ENCODE measurements at places on chromosomes 11 and 22.

DNA sequence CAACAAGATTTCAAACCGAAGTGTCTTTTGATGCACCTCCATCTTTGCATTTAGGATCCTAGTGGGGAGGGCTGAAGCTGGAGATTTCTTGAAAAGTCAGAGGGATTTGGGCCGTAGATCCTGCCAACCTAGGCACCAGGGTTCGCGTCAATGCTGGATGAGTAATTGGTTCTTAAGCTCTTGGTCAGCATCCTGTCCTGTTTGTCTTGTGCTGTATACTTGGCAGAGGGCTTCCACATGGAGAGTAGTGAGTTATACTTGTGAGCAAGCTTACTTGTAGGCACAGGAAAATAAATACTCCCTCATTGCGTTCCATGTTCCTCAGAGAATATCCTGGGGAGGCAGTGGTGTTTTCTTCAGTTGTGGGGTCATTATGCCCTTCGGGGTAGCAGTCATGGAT lies 12.6 kb downstream of the INSC start:
- peak; percentile 81 for DNase-seq

GRCh38 chr11:40186437-40187263 lies 1272.8 kb downstream of the LRRC4C start:
- no peak for DNase-seq

- DNase-seq = no peak
These were observed 13.8 kb downstream of the PRRG4 start for GRCh38 chr11:32843544-32843943.

- DNase-seq = no peak
These were observed 86.1 kb downstream of the APIP start for GRCh38 chr11:34830035-34830434.

DNA sequence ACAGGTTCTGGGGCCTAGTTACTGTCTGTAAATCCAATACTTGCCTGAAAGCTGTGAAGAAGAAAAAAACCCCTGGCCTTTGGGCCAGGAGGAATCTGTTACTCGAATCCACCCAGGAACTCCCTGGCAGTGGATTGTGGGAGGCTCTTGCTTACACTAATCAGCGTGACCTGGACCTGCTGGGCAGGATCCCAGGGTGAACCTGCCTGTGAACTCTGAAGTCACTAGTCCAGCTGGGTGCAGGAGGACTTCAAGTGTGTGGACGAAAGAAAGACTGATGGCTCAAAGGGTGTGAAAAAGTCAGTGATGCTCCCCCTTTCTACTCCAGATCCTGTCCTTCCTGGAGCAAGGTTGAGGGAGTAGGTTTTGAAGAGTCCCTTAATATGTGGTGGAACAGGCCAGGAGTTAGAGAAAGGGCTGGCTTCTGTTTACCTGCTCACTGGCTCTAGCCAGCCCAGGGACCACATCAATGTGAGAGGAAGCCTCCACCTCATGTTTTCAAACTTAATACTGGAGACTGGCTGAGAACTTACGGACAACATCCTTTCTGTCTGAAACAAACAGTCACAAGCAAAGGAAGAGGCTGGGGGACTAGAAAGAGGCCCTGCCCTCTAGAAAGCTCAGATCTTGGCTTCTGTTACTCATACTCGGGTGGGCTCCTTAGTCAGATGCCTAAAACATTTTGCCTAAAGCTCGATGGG lies 13.5 kb downstream of the PIK3IP1 start:
- no peak for DNase-seq

DNA sequence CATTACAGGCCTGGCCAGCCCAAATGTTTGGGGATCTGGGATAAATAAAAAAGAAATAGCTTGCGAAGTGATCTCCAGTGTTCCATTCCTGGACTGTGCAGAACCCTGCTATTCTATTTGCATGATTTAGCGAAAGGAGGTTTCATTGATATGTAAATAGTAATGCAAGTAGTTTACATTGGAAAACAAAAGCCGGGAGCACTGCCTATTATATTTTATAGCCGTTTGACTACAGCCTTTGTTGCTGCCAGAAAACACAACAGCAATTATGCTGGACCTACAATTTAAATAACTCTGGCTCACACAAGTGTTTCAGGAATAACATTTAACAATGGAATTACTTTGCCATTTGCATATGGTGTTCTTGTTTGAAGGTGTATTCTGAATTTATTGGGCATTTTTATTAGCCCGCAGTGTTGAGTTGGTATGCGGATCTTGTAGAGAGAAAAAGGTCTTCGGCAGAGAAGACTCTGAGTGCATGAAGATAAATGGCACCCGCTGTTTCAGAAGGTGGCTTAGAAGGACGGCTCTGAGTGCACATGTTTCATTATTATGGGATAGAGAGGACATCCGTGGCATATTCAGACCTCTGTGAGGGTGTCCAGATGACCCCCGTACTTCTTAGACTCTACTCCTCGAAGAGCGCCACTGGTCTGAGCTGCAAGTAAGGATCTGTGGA lies 315.0 kb downstream of the BRD1 start:
- DNase-seq = no peak

- no peak for DNase-seq
These were observed 2.1 kb downstream of the AIP start for GRCh38 chr11:67484847-67485311.

GRCh38 chr11:57490456-57491248 lies 24.9 kb downstream of the SLC43A1 start:
- peak; percentile 38 for DNase-seq

- no peak for DNase-seq
These were observed 194.6 kb upstream of the CARD18 start for GRCh38 chr11:105334025-105334714.

DNA sequence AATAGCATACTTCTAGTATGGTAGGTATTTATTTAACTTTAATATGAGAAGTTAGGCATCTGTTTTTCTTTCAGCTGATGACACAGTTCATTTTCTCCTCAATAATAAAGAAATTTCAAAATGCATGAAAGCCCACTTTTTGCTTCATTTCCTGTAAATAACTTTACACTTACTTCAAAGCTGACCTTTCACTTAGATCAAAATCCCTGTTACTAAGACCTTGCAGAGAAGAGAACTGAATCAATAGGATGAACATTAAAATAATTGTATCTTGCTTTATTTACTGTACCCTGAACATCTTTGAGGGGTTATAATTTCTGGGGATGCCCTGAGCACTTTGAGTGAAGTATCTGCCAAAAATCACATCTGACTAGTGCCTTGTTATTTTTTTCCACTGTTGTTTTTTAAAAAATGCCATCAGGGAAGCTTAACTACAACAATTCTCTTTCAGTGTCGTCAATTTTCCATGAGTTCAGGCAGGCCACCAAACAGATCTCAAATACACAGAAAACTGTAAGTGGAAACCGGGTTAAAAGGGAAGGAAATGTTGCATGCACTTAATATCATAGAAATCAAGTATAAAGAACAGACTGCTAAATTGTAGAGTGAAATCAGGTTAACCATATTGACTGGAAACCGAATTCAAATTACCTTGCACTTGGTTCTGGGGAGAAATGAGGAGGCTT lies 206.2 kb downstream of the MAML2 start:
- DNase-seq = no peak

DNA sequence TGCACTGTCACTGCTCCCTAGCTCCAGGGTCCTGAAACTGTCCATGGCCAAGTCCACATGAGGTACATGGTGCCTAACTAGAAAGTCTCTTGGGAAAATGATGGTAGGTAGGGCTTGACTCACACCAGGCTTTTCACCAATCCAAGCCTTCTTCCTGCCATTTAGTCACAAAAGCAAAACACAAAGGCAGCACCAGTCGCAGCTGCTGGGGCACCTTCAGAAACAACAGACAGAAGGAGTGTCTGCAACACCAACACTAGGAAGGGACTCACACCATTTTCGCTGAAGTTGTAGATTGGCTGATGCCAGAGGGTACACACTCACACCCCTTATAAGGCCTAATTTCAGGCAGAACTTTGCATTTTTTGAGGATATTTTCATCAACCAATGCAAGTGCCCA lies 55.7 kb downstream of the SYTL2 start:
- no peak for DNase-seq

DNA sequence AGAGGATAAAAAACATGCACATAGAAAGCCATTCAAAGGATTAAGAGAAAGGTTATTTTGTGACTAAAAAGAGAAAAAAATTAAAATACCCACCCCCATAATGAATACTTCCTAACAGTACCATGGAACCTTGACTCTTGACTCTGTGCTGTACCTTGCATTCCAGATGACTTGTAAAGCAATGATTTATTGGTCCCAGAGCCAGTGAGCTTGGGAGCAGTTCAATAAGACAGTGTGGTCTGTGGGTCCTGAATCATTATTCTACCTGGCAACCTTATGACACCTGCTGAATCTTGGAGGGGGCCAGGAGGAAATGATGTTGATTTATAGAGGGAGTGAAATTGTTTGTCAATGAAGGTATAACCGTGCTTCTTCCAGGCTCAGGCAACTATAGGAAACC lies 34.2 kb upstream of the PAX6 start:
- DNase-seq = no peak

DNA sequence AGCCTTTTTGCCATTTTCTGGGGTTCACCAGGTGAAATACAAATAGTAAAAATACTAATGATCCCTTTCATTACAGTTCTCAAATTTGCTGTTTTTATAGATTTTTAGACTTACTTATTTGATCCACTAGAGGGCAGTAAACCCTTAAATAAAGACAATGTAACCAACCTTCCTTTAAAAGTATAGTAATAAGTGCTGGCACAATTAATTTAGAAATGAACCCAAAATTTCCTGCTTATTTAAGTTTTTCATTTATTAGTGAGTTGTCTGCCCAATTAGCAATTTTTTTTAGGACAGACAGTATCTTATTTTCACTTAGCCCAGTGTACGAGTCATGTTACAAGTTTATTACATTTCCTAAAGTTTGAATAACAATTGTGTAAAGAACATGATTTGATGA lies 4.7 kb downstream of the DDIAS start:
- peak; percentile 43 for DNase-seq

DNA sequence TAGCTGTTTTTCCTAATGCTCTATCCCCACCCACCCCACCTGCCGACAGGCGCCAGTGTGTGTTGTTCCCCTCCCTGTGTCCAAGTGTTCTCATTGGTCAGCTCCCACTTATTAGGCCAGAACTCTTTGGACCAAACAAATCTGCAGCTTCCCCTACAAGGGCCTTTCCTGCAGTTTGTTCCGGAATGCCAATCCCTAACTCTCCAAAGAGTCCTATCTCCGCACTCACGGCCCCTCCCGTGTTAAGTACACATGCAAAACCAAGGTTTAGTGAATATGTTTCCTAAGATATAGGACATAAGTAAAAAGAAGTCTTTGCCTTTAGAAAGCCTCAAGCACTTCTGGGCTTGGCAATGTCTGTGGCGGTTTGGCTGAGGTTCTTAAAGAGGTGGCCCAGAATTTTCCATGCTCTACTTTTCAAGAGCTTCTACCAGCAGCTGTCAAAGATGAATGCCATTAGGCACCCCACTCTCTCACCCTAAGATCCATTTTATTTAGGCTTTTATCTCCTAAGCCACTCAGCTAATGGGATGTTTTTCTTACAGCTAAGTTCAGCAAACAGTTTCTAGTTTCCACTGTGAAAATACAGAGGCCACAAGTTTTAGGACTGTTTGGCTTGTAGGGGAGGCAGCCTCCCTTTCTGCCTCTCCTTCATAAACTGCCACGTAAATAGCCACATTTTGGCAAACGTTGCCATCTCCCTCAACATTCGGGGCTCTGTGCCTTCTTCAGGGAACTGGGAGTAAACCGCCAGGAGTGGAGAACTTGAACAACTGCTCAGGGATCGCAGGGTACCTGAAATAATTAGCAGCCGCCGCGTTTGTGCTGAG lies 1.6 kb downstream of the CD59 start:
- no peak for DNase-seq

DNA sequence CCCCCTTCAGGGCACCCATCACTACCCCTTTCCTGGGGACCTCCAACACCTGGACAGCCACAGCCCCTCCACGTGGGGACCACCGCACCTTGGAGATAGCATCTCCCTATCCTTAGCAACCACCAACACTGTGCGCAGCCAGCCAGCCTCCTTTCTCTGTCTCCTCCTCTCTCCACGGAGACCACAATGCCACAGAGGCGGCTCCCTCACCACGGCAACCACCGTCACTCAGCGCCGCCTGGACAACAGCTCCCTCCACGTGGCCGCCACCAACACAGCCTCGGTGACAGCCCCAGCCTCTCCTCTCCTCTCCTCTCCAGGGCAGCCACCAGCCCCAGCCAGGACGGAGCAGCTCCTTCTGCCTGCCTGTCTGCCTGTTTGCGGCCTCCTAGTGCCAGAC lies 10.5 kb downstream of the ELFN2 start:
- DNase-seq = no peak

GRCh38 chr11:24286238-24286637 lies 210.6 kb upstream of the LUZP2 start:
- DNase-seq = no peak

DNA sequence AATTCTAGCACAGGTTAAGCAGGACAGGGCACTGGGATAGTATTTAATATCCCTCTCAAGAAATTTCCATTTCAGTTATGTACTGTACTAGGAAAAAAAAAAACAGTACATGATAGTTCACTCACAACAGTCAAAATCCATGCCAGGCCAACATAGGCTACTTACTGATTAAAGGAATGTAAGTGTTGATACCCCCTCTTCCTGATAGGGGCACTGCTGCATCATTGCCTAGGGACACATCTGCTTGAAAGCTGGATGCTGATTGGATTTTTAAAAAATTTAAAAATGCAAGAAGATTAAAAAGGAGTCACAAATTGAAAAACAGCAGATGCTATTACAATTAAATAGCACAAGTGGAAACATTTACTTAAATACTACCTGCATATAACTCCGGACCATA lies 43.4 kb downstream of the APOL5 start:
- peak; percentile 24 for DNase-seq

DNA sequence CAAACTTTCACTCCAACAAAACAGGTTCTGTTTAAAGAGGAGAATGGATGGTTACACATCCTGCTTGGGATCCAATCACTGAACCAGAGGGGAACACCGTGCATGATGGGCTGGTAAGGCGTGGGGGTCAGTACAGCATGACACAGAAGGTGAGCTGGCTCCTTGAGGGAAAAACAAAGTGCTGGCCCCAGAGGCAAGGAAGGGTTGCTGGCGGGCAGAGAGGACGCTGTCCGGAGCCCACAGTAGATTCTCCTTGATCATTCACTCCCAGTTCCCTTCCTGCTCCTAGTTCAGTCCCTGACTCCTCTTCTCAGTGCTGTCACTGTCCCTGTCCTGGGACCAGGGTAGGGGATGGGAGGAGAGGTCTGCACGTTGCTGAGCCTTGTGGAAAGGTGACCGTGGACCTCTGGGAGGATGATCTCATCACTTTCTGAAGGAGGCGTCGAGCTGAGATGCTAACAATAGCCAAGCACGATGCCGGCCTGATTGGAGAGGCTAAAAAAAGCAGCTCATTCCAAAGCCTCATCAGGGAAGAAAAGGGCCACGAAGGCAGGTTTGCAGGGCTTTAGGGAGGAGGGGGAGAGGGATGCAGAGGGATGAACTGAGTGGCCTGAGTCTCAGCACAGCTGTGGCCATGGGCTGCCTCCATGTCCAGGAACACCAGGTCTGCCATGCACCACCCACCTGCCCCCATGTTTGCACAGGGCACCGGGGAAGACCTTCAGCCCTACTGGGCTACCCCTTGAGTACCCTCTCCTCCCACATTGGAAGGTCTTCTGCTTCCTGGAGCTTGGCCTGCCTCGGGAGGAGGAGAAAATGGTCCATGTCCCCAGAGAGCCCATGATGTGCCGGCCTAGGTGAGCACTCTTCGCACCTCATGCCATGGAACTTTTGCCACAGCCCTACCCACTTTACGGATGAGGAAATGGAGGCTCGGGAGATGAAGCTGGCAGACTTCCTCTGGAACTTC lies 72.7 kb upstream of the RTL6 start:
- no peak for DNase-seq

GRCh38 chr22:39478441-39478850 lies 21.6 kb downstream of the MGAT3 start:
- DNase-seq = peak; percentile 6

- DNase-seq = no peak
These were observed 13.5 kb downstream of the KIAA1671 start for GRCh38 chr22:24965822-24966626.

Measured in IMR-90 (cell line).